NCI-H69 (cell line): ENCODE measurements at places on chromosomes 1 and 21.

DNA sequence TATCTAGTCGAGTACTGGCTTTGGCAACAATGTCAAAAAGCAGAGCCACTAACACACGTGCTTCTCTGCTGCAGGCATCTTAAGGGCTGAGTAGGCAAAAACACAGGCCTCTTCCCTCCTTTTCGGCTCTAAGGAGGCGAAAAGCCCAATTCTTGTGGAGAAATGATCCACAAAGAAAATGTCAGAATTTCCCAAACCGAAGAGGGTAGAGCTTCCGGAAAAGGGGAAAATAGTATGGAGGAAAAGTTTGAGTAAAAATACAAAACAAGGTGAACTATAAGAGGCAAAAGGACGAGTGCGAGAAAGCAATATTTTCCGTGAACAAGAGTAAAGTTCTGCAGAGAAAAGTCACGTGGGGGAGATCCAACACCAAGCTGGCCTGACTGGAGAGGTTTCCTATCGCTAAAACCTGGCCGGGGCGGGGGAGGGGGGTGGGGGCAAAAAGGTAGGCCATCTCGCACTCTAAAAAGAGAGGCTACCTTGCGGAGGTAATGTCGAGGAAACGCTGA is 551 bp downstream of the ZRANB2 start:
- DNase-seq: peak; percentile 58

DNA sequence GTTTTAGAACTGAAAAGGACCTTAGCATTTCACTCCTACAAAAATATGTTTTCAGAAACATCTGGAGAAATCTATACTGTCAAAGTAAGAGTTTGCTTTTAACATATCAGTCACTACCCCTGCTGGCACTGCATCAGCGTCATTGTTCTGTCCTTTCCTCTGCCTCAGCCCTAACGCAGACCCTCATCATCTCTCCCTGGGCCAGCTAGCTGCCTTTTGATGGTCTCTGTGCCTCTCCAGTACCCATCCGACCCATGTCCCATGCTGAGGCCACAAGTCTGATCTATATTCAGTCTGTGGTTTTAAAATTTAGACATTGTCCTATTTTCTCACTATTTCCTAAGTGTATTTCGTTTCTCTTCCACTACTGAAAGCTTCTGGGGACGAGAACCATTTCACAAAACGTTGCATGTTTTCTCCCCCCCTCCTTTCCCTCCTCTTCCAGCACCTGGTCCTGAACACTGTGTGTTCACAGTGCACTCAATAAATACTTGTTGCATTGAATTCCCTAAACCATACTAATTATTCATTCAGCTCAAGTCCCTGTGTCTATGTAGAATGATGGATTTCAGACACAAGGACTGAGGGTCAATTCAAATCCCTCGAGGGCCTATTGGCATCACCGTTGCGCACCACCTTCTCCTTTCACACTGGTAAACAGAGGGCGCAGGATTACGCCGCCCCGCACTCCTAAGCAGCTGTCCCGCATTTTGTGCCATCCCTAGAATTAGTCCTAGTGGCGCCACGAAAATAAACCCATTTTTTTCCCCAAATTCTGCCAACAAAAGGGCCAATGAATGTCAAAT is 53.4 kb downstream of the CD2 start:
- peak; percentile 43 for DNase-seq

DNA sequence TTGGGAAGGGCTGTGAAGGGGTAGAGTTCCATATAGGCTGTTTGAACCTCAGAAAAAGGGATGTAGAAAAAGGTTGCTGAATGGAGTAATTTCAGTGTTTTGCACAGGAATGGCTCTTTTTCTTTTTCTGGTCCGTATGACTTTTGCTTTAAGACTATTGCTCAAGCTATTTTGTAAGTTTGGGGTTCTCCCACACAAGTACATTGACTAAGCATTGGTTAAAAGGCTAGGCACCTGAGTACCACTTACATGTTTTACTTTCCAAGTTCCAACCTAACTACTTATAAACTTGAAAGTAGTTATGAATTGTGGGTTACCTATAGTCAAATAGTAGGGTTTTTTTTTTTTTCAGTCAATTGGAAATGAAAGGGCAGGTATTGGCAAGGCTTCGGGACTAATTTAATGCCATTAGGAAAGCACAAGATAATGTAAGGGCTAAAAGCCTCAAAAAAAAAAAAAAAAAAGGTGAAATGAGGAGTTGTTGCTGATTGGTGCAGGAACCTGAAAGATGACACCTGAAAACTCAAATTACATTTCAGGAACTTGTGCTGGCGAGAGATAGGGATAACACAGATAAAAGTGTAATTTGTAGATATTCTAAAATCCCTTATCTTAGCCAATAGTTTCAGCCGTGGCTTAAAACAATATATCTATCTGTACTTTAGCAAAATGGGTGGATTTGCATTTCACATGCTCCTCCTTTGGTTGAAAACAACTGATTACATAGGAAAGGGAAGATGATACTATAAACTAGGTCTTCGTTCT is 209.5 kb downstream of the RPS6KC1 start:
- DNase-seq: no peak

DNA sequence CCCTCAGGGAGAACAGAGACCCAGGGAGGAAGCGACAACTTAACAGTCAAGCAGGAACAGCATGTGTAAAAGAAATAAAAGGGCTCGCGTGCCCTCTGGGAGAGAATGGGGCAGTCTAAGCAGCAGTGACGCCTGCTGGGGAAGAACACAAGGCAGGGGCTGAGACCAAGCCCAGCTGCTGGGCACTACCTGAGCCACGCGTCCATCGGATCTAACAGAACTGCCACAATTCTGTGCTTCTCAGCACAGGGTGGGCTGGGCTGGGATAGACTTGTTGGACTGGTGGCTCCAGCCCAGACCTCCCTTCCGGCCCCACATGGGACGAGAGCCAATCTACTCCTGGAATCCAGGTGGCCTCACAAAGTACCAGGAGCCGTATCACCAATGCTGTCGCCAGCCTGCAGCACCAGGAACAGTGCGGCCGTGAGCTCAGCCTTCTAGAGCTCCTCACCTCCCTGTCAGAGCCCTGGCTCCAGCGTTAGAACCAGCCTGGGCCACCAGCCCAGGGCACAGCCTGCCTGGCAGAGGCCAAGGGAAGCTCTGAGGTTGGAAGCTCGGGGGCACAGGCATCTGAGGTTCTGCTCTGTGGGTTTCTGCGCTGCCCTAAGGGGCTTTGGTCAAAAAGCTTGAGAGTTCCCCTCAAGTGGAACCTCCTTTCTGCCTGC is 7.4 kb downstream of the LRRC47 start:
- no peak for DNase-seq

DNA sequence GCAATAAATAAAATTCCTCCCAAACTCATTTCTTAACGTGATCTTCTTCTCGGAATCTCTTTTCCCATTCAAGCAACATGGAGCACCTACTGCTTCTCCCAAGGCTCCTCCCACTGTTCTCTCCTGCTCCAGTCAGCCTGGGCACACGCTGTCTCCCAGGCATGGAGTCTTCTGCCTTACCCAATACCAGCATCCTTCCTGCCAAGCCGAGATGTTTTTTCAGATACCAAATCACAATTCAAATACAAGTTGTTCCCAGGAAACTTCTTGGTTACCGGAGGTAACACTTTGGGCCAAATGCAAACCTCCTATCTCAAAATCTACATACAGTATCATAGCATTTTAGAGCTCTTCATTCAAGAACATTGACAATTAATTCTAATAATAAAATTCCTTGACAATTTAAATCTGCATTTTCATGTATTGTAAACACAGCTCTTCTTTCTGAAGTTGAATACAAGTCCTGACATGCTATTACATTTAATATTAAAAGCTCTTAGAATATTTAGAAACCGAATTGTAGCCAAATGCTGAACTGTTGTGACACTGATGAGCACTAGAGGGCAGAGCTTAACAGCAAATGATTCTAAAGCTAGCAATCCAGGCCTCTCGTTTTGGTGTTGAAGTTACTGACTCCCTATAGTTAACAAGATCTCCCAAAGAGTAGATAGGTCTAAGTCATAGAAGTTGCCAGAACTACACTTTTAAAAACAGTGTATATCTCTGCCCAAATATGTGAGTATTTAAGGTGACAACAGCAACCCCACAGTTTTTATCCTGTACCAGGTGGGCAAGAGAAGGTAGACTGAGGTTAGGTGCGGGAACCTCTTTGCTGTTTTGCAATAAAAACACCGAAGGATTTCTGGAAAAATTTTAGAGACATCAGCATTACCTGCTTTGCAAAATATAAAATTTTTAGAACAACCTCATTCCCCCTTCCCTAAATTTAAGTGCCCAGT is 52.3 kb downstream of the BCAR3 start:
- DNase-seq: peak; percentile 66
